ENCODE measurements at places on chromosomes 7 and 10.
A peak's percentile ranks its signal among the peaks of the same experiment; 100 is the strongest.

DNA sequence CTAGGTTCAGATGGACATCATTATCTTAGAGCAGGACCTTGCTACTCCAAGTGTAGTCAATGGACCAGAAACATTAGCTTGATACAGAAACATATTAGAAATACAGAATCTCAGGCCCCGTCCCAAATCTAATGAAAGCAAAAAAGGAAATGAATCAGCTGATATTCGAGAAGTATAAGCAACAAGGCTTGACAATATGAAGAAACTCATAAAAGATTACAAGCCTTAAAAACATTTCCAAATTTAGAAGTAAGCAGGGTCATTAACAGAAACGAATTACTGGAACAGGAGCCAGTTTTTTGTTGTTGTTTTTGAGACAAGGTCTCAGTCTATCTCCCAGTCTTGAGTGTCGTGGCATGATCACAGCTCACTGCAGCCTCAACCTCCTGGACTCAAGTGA is 40.5 kb upstream of the GSAP start:
- no peak for DNase-seq

GRCh38 chr7:120806669-120807068 is 51.3 kb downstream of the TSPAN12 start:
- DNase-seq = no peak

- DNase-seq = no peak
Measured at GRCh38 chr10:6161921-6162320, 40.8 kb upstream of the PFKFB3 start.

GRCh38 chr7:151663382-151664100 is 143.8 kb upstream of the RHEB start:
- DNase-seq = no peak

GRCh38 chr10:118808601-118809356 is 54.0 kb upstream of the CACUL1 start:
- DNase-seq = no peak

- DNase-seq = no peak
Measured at GRCh38 chr7:86534641-86535040, 109.1 kb upstream of the GRM3 start.

GRCh38 chr10:73588656-73589055 is 2.5 kb downstream of the USP54 start:
- DNase-seq = no peak

GRCh38 chr7:66157060-66157459 is 42.4 kb downstream of the CRCP start:
- DNase-seq = no peak

- DNase-seq = no peak
Measured at GRCh38 chr10:58773944-58774343, 261.3 kb downstream of the BICC1 start.

DNA sequence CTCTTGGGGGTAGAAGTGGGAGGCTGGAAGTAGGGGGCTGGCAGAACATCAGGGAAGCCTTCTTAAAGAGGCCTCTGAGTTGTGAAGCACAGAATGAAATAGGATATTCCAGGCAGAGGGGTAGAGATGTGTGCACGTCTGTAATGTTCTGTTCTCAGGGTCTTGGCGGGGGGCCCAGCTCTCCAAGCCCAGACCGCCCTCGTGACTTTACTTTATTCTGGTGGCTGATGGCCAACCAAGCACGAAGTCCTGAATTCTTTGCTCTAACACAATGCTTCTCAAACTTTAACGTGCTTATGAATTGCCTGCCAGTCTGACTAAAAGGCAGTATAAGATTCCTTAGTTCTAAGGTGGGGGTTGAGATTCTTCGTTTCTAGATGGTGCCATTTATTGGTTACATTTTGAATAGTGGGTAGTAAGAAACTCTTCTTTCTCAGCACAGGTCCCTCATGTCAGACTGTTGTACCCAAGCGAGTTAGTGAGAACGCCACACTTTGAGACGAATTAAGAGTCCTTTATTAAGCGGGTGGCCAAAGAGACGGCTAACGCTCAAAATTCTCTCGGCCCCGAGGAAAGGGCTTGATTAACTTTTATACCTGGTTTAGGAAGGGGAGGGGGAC is 8.2 kb downstream of the PRXL2A start:
- DNase-seq = no peak

DNA sequence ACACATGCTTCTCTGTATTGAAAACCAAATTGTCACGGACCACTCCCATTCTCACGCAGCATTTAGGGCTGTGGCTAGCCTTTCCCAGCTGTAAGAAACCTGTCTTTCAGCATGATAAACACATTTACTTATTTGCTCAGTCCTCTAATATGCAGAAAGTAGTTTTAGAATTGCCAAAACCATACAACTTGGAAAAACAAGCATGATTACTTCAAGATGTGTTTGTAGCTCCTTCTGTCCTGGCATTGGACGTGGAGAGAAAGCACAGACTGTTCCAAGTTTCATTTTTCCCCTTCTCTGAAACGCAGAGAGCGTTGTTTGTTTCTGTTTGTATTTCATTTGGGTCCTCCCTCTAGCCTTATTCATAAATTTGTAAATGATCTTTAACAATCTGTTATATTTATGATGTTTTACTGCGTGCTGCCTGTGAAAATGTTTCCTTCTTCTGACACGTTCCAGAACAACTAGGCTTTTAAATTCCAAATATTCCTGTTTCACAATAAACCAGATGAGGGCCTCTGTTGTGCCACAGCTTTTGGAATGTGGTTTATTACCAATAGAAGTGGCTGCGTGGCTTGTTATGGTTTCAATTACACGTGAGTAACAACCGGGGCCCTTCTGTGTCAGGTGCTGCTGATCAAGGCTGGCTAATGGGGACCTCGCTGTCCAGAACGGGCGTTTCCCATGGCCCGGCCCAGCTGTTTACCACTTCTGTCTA is 26.1 kb downstream of the MNX1 start:
- peak; percentile 3 for DNase-seq
